ENCODE measurements at places on chromosomes 2 and 18. TPM values are rescaled to one million over a fixed set of nuclear protein-coding genes. Genes with fewer than 3 reads are reported as not detected.

The TP53I3 gene
- total RNA-seq = 1.5 TPM

The RESP18 gene
- not detected for total RNA-seq

The ANKRD62 gene
- not detected for total RNA-seq

The SKA1 gene
- 2.2 TPM for total RNA-seq

The PIK3C3 gene
- total RNA-seq = 77.1 TPM

The CCBE1 gene
- not detected for total RNA-seq

The CAPN13 gene
- not detected for total RNA-seq

The ELMOD3 gene
- total RNA-seq = 21.5 TPM

The RAB17 gene
- not detected for total RNA-seq

The C2orf78 gene
- not detected for total RNA-seq

The ETAA1 gene
- 10.5 TPM for total RNA-seq
